ENCODE measurements at places on chromosomes 2 and 18.

DNA sequence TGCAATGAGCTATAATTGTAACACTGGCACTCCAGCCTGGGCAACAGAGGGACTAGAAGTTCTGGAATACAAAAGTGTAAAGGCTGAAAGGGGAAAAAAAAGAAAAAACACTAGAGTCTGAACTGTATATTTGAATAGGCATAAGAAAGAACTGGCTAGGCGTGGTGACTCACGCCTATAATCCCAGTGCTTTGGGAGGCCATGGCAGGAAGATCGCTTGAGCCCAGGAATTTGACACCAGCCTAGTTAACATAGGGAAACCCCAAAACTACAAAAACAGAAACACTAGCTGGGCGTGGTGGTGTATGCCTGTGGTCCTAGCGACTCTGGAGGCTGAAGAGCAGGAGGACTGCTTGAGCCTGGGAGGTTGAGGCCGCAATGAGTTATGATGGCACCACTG lies 70.6 kb downstream of the SAP130 start:
- no peak for DNase-seq

DNA sequence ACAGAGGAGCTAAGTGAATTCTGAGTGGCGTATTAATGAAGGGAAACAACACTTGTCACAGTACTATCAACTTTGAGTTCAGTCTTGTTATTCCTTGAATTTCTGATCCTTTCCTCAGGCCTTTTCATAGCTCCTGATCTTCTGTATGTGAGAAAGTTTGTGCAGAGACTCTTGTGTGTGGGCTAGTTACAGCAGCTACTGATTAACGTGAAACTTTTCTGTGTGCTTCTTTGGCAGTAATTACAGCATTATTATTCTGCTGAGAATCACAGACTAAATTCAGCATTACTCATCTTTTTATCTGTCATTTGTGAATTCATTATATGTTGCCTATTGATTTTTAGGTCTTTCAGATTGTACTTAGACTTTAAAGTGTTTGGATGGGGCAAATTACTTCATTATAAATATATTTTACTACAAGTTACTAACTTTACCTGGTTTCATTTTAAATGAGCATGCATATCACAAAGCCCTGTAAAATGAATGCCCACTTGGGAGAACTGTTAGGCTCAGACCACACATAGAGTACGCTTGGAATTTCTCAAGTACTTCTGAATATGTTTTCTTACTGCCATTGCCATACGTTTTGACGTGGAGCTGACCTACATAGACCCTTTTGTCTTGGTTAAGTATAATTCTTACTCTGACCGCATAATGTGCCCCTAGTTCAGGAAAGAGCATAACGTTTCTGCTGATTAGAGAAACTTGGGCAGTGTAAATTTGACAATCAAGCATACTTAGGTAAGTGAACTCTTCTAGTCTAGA lies 36.2 kb downstream of the CREB1 start:
- no peak for DNase-seq

GRCh38 chr2:24860631-24861030 lies 59.4 kb downstream of the ADCY3 start:
- DNase-seq = no peak

DNA sequence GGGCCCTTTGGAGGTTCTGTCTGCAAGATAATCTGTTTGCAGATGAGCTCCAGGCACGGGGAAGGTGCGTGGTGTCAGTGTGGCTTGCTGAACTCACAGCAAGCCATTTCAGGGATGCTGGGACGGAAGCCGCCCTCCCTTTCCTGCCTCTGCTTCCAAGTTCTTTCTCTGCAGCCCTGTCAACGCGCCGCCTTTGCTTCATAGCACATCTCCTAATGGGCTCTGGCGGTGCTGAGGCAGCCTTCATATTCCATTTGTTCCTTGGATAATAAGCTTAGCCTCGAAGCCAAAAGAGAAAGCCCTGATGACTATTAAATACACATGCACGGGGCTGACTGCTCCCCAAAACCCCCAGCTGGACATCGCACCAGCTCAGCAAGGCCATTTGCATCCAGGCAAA lies 81.7 kb upstream of the TAF1B start:
- no peak for DNase-seq

DNA sequence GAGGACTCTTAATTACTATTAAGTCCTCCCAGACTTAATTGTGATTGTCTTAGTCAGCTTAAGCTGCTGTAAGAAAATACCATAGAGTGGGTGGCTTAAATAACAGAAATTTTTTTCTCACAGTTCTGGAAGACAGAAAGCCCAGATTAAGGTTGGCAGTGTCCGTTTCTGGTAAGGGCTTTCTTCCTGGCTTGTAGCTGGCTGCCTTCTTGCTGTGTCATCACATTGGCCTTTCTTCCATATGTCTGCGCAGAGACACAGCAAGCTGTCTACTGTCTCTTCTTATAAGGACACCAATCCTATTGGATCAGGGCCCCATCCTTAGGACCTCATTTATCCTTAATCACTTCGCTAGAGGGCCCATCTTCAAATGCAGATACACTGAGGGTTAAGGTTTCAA lies 38.5 kb downstream of the ASXL3 start:
- DNase-seq = no peak

- DNase-seq = no peak
Measured at GRCh38 chr18:37440206-37440605, 125.4 kb downstream of the CELF4 start.

DNA sequence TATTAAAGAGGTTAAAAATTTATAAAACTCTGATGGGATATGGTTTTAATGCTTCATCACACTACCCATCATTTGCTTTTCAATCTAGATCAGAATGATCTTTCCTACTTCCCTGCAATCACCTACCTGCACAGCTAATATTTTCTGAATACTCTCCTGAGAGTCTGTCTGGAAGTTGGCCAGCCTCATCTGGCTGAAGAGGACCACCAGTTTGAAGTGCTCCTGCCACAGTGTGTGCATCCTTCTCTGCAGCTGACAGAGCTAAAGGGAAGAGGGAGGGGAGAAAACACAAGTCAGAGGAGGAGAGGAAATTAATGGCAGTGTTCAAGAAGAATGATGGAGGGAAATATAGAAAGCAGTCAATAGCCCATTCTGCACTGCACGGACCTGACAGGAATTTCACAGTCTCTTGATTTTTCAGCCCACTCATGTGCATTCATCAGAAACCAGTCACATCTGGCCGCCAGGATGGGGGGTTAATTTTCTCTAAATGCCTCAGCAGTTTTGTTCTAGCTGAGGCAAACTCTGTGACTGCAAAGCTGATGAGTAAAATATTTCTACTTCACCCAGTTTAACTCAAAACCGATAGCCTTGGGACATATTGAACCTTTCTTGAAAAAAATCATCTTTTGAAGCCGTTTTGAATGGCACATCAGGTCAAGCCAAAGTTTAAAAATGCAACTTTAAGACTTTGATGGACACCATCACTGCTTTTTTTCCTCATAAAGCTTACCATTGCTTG lies 201.8 kb upstream of the KLHL14 start:
- DNase-seq = no peak

DNA sequence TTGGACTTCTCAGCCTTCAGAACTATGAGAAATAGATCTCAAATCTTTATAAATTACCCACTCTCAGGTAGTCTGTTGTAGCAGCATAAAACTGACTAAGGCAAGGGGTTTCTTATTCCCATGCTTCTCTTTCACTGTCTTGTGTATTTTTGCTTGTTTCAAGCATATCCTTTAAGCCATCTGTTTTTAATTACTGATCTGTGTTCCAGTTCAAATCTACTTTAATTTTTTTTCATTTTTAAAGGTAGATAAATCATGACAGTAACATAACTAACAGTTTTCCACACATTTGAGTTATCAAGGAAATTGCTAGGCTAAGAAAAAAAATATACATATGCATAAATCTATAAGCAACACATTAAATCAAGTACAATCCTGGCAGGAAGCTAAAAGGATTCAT lies 317.9 kb upstream of the TNP1 start:
- DNase-seq = no peak

- DNase-seq = peak; percentile 78
Measured at GRCh38 chr2:216315802-216316603, 56.3 kb downstream of the MARCHF4 start.

DNA sequence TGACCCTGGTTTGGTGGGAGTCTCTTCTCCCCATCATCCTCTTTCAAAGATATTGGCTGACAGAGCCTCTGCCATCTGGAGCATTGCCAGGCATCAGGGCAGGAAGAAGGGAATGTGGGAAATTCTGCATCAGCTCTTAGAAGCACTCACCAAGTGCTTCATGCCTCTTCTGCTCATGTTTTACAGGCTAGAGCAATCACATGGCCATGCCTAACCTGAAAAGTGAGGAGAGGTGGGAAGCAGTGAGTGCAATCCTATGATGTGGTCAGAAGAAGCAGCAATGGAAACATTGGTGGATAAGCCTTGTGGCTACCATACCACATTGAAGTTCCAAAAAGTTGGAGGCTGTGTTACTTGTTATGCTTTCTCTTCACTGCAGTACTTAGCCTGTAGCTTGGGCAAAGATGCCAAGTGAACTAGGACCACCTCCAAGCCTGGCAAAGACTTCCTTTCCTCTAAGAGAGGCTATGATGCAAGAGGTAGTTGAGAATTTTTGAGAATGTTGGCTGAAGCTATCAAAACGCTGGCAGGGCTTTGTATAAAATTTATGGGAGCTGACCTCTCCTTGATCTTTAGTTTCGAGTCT lies 64.1 kb downstream of the BCL2L11 start:
- no peak for DNase-seq

GRCh38 chr2:184769023-184769422 lies 170.7 kb downstream of the ZNF804A start:
- no peak for DNase-seq

DNA sequence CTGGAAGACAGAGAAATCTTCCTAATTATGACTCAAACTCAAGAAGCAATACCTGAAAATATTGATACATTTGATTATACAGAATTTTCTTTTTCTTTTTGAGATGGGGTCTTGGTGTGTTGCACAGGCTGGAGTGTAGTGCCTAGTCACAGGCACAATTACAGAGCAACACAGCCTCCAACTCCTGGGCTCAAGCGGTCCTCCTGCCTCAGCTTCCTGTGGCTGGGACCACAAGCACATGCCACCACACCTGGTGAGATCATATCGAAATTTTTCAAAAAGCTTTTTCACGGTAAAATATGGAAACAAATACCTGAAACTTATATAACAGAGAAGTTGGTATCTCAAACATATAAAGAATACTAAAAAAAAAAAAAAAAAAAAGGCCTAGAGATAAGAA lies 27.9 kb downstream of the TGFBRAP1 start:
- DNase-seq = no peak
